Dorsolateral prefrontal cortex (tissue), 122 donors: ENCODE measurements at places on chromosomes 5 and 9.

DNA sequence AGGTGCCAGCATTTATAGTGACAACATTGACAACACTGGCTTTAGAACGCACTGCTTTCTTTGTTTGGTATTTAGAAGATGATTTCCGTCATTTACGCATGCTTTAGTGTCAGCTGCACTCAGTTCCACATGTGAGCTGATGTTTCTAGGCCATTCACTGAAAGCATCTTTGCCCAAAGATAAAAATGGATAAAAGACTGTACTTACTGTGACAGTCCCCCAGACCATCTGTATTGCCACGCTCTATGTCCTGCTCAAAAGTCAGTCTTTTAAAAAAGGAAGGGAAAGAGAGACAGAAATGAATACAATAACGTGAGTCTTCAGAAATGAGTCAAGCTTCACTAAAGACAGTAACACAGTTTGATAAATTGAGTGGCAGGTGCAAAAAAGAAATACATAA, 99.3 kb downstream of the SEMA6A start:
- DNase-seq, result no peak

GRCh38 chr5:2865856-2866255, 114.4 kb upstream of the IRX2 start:
- no peak for DNase-seq

GRCh38 chr5:41067714-41068568, 3.2 kb downstream of the MROH2B start:
- DNase-seq, result no peak

GRCh38 chr9:129555512-129556215, 65.2 kb downstream of the C9orf50 start:
- DNase-seq, result no peak

- no peak for DNase-seq
These were observed 10.4 kb downstream of the LHX3 start for GRCh38 chr9:136194540-136194939.

GRCh38 chr9:129523943-129524581, 96.8 kb downstream of the C9orf50 start:
- no peak for DNase-seq

DNA sequence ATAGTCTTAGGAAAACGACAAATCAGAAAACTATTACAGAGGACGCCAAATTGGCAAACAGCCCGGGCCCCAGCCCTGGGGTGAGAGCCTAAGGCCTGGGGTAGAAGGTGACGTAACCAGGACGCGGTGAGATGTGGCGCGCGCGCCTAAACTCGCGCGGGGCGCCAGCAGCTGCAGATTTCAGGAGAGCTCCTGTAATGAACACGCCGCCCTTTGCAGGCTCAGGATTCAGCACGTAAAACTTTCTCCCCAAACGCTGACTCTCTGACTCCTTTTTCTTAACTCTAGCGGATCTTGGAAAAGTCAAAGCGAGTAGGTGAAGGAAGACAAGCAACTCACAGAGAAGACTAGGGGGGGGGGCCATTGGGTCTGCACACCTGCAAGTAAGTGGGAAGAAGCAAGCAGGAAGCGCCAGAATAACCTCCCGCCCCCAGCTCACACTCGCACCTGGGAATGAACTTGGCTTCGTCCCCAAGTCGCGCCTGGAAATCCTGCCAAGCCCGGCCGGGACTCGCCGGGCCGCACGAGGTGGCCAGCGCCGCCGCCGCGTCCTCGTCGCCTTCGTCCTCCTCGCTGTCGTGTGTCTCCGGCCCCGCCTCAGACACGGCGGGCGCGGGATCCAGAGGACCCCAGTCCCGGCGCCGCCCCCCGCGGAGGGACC, 822 bp downstream of the RASEF start:
- DNase-seq, result no peak

DNA sequence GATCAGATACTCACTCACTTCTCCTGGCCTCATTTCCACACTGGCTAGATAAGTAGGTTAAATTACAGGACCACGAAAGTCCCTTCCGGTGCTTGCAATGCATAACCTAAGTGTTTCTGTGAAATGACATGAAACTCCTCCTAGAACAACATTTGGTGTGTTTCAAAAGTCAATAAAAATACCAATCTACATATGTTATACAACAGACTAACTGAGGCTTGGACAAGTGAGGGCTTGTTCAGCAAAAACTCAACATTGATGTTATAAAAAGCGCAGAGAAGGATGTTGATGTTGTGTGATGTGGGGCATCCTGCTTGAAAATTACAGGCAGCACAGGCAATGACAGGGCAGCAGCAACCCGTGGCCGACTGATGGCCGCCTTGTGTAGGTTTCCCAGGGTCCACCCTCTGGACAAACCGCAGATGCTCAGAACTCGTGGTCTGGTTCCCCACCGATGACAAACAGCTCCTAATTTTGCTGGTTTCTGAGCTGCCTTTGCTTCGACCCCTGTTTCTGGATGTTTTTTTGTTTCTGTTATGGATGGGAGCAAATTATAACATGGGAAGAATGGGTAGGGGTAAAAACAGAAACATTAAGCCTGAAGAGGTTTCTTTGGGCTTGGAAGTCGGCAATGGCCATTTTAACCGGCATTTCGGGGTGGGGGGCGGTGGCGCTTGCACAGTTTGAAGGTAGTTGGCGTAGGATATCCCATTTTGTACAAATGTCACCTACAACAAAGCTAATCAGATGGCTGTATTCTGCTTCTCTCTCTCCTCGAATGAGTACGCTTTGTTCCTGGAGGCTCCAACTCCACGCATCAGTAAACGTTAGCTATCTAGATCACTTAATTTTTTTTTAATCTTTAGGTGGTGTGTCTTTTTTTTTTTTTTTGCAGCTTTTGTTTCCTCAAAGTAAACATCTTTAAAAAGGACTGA, 116.1 kb downstream of the PDZD2 start:
- DNase-seq, result no peak

- DNase-seq, result no peak
These were observed 158.8 kb downstream of the MEF2C start for GRCh38 chr5:88724201-88724600.

DNA sequence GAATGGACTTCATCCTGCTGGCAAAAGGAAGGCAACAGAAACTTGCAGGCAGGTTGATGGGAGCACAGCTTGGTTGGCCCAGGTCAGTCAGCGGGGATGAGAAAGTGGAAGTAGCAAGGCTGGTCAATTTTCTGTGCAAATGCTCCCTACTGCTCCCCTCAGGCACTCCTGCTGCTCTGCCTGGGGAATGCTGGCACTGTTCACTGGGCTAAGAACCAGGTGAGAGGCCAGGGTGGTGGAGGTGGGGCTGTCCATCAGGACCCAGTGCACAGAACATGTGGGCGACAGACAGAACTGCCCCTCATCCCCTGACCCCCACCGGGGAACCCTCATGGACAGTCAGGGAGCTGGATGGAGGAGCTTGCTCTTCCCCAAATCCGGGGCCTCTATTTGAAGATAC, 593.1 kb downstream of the IRX1 start:
- DNase-seq, result no peak

DNA sequence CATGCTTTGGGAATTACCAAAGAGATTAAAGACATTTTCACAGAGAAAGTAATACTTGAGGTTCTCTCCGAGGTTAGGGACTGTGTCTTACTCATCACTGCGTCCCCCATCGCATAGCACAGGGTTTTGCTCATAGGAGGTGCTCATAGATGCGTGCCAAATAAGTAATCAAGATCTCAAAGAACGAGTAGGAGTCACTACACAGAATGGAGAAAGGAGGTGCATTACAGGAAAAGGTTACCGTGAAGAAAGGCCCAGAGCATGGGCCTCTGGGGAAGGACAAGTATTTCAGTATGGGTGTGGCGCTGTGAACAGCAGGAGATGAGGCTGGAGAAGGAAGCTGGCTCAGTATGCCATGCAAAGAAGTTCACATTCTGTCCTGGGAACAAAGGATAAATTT, 182.4 kb downstream of the ACTL7B start:
- DNase-seq, result no peak
